Stimulated activated CD4-positive, alpha-beta T cell treated with anti-CD3 and anti-CD28 coated beads, Interleukin-15, amount 100 ng/mL, for 48 hours (primary cell): ENCODE measurements at places on chromosomes 1 and 21.

GRCh38 chr1:175317779-175318178 is 125.2 kb upstream of the KIAA0040 start:
- no peak for DNase-seq

- no peak for DNase-seq
Measured at GRCh38 chr1:242086093-242086492, 87.2 kb upstream of the MAP1LC3C start.

DNA sequence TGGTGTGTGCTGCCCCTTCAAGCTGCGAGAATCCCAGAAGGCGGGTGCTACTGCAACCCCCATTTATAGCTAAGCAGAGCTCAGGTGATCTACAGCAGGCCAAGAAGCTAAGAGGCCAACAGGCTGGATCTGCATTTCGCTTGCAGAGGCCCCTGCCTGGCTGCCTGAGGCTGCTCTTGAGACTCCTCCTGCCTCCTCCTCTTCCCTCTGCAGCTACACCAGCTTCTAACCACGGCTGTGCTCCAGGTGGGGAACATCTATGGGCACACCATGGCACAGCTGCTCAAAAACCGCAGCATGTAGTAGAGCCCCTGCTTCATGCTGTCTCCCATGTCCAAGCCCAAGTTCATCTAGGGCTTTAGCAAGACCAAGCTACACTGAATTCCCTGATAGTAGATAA is 72.9 kb upstream of the ZNF678 start:
- no peak for DNase-seq

- no peak for DNase-seq
Measured at GRCh38 chr1:2595261-2595811, 8.8 kb downstream of the PRXL2B start.

- DNase-seq, result no peak
Measured at GRCh38 chr1:65255035-65255655, 54.2 kb upstream of the DNAJC6 start.
